Esophagus mucosa (tissue), 1 donor: ENCODE measurements at places on chromosomes 5 and 9. TPM values are rescaled to one million over a fixed set of nuclear protein-coding genes. Genes with fewer than 3 reads are reported as not detected.

The CARTPT gene
- total RNA-seq, result not detected

The MELK gene
- 18.7 TPM for total RNA-seq

The RETREG1 gene
- 1.5 TPM for total RNA-seq

The CTSV gene
- 5.7 TPM for total RNA-seq

The PCDHGA2 gene
- total RNA-seq, result 0.68 TPM

The SMIM33 gene
- not detected for total RNA-seq

The QSOX2 gene
- 3.0 TPM for total RNA-seq
